ENCODE measurements at places on chromosomes 12 and 14.
A peak's percentile ranks its signal among the peaks of the same experiment; 100 is the strongest.

- no peak for DNase-seq
Measured at GRCh38 chr14:77908847-77909246, 108.9 kb downstream of the ADCK1 start.

DNA sequence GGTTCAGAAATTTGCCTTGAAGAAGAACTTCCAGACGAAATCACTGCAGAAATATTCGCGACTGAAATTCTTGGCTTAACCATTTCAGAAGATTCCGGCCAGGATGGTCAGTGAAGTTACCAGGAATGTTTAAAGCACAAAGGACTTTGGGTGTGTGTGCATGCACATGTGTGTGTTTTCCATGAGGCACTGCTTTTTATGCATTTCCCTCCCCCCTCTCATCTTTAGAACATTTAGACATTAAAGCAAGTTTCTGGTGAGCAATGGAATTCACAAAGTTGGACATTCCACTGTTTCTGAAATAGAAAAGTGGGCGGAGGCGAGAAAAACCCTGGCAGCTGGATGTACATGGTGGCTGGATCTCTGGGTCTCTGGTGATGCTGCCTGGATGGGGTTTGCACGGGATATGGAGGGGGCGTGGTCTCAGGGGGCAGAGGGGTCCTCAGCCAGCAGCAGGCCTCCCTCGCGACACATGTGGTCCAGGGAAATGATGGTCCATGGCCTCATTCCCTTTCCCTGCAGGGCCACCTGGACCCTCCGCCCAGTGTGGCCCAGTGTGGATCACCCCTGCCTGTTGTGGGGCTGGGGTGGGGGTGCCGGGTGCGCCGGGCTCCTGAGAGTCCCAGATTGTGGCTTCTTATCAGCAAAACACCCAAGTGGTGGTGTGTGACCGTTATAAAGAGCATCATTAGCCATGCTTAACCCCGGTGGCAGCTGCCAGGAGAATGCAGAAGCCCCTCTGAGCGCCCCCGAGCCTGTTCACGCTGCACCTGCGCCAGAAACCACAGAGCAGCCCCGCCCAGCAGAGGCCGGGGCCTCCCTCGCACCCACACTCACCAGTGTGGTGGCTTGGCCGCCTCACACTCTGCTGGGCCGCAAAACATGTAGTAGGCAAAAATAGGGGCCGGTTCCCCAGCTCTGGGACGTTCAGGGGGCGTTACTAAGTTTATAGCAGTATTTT, 17.8 kb upstream of the BCL7A start:
- DNase-seq, result peak; percentile 64

DNA sequence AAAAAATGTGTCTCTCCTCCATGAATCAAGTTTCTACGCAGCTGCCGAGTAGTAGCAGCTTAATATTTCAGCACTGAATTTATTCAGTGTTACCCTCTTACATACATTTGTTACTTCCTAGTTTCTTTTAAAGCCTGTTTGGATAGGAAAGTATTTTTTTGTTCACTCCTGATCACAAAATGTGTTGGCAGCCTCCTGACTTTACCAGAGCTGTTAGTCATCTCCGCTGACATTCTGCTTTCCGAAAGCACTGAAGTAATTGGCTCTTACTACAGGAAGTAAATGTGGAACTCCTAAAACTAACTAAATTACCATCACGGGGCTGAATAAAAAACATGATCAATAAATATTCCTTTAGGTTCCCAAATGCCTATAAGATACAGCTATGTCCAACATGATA, 225.5 kb downstream of the EPS8 start:
- DNase-seq, result no peak

DNA sequence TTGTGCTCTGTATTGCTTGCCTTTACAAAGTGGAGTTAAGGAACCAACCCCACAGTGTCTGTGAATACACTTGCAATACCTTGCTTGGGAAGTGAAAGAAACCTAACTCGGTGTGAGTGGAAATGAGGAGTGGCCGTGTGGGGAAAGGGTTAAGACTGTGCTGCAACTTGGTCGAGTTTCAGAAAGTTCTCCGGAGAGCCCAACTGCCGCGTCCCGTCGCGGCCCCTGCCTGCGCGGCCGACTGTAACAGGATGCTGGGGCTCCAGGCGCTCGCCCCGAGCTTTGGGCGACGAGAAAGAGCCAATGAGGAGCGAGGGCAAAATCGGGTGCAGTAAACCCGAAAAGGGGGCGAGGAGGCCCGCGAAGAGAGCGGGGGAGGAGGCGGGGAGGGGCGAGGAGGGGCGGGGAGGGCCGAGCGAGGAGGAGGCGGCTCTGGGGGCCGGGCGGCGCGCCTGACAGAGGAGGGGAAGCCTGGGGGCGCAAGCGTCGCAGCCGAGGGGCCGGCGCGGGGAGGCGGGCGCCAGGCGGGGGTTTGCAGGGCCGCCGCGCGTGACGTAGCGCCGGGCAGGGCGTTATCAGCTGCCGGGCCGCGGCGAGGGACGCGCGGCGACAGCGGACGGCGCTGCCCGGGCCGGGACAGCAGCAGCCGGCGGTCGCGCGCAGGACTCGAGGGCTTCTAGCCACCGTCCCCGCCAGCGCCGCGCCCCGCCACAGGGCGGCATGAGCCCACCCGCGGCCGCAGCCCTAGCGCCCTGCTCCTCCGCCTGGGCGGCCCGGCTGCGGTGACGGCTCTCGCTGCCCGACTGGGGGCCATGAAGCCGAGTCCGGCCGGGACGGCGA, at the start of gene DACT1:
TSS of gene DACT1 (plus strand) at position 572 of the 840 bp plus-strand sequence. CDS start at position 813, 241 bp downstream.
- peak; percentile 96 for DNase-seq

DNA sequence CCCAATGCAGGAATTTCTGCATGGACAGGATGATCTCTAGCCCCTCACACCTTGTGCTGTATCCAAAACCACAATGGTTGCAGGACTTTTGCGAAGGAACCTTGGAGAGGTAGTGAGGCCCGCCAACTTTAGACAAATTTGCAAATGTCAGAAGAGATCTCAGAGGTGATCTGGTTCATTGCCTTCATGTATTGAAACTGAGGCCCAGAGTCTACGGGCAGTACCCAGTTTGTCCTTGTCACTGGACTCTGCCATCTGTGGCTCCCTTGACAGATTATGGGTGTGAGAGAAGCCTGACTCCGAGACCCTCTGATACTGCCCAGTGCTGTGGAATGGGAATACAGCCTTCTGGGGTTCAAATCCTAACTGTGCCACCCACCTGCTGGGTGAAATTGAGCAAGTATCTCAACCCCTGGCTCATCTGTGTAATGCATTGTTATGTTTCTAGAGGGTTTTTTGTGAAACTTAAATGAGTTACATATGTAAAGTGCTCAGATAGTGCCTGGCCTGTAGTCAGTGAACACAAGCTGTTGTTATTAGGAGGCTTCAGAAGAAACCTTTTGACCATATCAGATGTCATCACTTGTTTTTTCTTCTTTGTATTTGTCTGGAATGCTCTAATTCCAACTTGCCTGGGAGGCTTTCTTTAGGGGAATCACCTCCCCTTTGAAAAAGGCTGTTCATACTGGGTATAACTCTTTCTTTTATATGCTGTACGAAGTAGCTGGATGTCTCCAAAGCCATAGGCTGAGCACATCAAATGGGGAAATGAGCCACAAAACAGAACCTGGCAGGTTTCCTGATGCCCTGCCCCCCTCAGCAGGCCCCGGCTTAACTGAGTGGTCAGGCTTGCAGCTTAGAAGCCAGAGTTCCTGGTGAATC, 71.4 kb upstream of the SRSF5 start:
- DNase-seq, result no peak

GRCh38 chr14:95961481-95961880, 77.7 kb upstream of the C14orf132 start:
- DNase-seq, result no peak

- DNase-seq, result no peak
Measured at GRCh38 chr12:56602239-56602638, 27.9 kb downstream of the BAZ2A start.

DNA sequence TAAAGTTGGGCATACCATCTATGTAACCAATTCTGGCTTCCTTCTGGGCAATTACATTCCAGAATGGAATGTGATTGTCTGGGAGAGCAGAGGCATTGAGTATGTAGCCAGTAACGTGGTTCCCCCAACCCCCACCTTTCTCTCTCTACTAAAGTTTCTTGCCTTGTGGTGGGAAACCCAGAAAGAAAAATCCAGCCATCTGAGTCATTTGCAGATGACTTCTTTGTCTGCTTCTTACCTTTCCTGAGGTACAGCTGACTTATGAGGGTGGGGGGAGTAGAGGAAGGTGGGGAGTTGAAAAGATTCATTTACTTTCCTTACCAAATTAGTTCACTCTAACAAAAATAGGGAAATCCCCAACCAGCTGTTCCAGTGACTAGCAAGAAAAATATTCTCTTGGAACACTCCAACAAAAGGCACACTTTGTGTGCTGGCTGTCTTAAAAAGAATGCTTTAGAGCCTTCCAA, 112.1 kb upstream of the FRMD6 start:
- no peak for DNase-seq

DNA sequence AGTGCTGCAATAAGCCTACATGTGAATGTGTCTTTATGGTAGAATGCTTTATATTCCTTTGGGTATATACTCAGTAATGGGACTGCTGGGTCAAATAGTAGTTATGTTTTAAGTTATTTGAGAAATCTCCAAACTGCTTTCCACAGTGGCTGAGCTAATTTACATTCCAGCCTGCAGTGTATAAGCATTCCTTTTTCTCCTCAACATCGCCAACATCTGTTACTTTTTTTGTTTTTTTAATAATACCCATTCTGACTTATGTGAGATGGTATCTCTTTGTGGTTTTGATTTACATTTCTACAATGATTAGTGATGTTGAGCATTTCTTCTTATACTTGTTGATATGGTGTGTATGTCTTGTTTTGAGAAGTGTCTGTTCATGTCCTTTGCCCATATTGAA, 1186.2 kb downstream of the BCL11B start:
- no peak for DNase-seq

DNA sequence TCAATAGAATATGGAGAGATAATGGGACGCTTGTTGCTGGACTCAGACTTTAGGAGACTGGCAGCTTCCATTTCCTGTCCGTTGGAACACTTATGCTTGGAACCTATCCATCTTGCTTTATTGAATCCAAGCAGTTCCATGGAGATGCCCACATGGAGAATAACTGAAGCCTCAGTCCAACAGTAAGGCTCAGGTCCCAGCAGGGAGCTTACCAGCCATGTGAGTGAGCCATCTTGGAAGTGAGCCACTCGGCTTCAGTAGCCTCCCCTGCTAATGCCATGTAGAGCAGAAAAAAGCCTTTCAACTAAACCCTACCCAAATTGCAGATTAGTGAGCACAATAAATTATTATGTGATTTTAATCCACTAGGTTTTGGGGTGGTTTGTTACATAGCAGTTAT, 538.8 kb upstream of the STXBP6 start:
- DNase-seq, result no peak

DNA sequence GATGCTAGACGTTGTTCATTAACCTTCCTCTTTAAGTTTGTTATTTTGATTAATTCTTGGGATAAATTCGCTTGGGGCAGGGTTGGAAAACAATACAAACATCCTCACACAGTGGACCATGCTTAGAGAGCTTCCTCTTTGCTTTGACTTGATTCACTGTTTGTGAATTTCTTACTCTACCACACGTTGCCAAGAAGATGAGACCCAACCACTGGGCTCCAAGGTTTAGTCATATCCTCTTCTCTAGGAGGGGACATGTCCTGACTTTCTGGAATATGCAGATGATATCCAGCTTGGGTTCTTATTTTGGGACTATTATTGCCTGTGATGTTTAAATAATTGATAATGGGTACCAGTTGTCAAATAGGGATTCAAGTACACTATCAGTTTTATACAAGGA, 428.2 kb downstream of the ATP23 start:
- no peak for DNase-seq

DNA sequence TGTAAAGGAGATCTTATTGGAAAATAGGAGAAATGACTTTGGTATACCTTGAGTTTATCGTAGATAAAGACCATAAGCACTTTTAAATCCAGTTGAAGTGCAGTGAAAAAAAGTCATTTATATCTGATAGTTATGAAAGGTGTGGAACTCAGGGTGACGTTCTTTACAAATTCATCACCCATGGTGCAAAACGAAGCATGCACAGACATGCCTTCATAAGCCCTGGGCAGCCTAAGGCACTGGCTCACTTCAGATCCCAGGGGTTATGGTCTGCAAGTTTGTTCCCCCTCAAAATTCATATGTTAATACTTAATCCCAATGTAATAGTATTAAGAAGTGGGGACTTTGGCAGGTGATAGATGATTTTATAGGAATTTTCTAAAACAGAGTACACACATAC, 1216.4 kb upstream of the USP15 start:
- no peak for DNase-seq

DNA sequence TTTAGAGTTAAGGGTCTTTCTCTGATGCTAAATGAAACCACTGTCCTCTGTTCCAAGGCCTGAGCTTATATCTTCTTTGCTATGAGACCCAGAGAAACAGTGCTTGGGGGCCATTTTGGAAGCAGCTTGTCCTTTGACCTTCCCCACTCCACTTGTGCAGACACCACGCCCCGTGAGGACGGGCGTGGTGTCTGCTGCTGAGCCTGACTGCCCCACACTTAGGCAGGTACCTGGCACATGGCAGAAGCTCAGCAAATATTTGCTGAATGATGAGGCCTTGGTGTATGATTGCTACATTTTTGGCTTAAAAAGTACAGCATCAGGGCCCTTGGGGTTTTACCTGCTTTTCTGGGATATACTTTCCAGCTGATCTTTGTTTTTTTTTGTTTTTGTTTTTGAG, 69.9 kb downstream of the RASSF3 start:
- DNase-seq, result no peak

DNA sequence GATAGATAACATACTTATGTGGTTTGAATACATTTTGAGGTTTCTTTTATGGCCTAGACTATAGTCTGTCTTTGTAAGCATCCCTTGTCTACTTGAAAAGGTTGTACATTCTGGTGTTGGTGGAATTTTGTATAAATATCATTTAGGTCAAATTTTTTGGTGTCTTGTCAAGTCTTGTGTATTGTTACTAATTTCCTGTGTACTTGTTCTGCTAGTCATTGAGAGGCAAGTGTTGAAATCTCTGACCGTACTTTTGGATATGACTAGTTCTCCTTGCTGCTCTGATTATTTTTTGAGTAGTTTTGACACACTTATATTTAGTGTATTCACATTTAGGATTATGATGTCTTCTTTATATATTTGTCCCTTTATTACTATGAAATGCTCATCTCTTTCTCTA, 219.6 kb downstream of the CCDC91 start:
- DNase-seq, result no peak

DNA sequence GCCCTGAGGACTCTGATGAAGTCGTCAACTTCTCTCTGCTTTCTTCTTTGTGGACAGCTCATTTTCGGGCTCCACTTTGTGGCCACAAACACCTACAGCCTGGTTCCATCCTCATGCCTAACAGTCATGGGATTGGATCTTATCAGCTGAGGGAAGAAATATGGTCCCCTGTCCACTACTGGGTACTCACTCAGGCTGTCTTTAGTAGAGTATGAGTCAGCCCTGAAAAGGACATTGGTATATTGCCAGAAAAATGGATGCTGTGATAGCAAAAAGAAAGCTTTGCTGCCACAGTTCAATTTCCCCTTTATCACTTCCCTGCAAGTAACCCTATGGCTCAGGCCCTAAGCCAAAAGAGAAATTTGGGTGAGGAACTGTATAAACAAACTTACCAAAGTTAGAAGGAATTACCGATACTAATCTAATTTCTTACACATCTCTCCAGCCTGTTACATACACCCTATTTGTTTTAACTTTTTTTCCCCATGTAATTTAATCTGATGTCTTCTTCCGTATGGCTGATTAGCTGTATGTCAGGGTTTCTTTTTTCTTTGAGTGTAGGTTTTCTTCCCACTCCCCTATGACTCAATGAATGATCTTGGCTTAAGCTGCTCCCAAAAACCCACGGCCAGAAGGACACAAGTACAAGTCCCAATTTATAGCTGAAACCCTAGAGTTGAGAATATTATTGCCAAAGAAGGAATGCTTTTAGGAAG, 29.1 kb downstream of the MTHFD1 start:
- DNase-seq, result no peak

Measured in left hindlimb (tissue), 1 donor.